ENCODE measurements at places on chromosomes 6 and 20.

DNA sequence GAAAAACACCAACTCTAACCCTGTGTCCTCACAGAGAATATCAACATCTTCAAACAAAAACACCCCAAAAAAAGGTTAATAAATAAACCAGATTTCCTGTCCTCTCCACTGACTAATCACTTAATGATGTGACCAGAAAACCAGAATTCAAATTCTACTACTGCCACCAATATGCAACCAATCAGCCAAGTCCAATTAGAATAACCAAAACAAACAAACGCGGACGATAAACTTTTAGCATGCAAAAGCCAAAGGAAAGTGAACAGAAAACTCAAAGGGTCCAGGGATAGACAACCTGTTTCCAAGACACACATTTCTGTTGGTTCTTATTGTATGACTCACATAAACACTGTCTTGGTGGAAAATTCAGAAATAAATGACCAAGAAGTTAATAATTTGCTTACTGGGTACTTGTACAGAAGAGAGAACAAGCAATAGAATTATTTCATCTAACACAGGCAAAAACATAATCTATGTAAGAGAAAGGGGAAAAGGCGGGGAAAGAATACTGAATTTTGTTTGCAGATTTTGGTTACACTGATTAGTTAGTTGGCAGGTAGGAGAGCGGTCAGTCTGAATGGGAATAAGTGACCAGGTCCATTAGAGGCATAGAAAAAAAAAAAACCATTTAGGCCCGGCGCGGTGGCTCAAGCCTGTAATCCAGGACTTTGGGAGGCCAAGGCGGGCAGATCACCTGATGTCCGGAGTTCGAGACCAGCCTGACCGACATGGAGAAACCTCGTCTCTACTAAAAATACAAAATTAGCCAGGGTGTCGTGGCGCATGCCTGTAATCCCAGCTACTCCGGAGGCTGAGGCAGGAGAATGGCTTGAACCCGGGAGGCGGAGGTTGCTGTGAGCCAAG is 34.1 kb downstream of the HFE start:
- DNase-seq: no peak

- DNase-seq: no peak
Measured at GRCh38 chr6:18997375-18997826, 610.3 kb downstream of the RNF144B start.

- DNase-seq: no peak
Measured at GRCh38 chr6:53112404-53112803, 36.2 kb downstream of the GCM1 start.

DNA sequence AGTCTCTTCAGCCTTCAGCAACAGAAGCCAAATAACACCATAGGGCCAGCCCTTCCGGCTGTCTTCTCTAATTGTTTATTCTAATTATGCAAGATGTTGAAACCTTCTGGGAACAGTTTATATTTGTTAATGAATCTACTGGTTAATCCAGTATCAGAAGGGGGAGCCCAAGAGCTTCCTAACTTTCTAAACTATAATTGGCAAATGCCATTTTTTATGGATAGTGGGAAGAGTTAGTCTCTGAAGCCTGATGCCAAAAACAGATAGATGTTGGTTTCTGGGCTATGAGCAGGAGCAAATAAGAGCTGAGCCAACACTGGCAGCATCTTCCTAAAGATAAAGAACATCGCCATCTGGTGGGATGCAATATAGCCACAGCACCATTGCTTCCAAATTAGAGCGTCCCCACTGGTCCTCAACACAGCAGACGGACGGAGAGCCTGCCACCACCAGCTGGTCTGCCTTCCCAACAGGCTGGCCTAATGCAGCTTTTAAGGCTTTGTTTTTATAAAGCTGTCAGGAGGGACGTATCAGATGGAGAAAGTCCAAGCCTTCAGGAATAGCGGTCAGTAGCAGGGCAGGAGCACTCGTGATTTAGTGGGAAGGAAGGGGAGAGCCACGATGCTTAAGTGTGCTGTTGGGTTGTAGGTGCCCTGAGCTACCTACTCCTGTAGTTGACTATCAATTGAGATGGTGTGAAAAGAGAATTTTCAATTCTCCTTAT is 118.8 kb downstream of the RALGAPA2 start:
- peak; percentile 6 for DNase-seq

DNA sequence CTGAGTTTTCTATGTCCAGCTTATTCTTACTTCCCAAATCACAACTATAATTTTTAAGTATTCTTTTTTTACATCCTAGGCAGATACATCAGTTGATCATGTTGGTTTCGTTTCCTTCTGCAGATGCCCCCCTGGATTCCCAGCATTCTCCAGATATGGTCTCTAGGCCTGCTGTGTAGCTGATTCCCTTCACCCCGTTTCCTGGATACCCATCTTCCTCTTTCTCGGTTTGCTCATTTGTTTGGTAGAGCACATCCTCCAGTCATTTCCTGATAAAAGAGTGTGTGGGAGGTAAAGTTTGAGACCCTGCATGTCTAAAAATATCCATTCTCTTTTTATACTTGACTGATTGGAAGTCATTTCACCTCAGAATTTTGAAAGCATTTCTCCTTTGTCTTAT is 66.4 kb downstream of the ANKS1A start:
- no peak for DNase-seq

DNA sequence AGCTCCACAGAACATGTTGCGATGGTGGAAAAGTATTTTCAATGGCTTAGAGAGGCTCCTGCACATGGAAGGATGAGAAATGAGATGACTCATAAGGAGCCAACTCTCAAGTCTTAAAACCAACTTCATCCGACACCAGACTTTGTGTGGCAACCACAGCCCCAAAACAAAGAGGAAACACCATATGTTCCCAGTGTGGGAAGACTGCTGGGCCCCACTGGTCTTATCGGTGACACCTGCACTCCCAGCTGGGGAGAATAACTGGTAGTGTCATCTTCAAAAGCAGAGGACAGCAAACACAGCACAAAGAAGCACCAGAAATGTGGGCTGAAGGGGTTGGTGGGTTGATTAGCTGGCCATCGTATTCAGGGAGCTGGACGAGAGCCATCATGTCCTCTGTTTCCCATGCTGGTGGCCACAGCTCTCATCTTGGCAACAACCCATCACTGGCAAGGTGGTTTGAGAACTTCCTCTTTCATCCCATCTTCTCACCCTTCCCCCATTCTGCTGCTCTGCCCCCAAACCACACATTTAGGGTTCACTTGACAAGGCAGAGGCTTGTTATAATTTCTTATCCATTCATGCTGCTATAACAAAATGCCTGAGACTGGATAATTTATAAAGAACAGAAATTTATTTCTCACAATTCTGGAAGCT is 46.0 kb upstream of the TASP1 start:
- no peak for DNase-seq

DNA sequence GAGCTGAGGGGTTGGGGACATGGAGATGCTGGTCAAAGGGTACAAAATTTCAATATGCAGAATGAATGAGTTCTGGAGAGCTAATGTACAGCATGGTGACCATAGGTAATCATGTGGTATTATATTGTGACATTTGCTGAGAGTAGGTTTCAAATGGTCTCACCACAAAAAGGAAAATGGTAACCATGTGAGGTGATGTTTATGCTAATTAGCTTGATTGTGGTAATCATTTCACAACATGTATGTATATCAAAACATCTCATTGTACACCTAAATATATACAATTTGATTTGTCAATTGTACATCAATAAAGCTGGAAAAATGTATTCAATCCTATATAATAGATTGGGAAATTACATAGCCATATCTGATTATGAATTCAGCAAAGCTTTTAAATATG is 29.5 kb upstream of the TMEM14A start:
- no peak for DNase-seq

GRCh38 chr6:33990061-33990541 is 155.8 kb downstream of the GRM4 start:
- no peak for DNase-seq

DNA sequence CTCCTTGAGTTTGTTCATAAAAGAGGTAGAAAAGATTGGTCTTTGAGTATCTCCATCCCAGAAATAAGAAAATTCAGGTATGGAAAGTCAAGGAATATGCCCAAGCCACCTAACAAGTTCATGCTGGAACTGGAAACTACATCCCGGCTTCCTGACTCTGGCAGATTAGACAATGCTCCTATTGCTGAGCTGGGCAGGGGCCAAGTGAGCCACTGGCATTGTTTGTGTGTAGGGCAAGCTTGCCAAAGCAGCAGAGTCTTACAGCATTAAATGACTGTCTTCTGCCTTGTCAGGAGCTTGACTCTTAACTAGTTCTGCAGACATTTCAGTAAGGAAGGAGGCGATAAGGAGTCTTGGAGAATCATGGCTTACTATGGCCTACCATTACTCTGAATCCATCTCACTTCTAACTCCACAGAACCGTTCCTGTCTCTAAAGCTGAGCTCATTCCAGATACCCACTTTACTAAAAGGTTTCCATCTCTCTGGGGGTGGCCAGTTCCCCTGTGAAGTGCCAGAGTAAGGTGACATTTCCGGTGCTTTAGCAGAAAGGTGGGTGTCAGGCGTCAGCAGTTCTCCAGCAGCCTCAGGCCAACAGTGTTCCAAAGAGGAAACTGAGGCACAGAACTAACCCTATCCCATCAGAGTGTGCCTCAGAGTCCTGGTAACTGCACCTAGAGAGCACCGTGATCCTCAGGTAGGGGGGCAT is 30.1 kb downstream of the PRDM1 start:
- no peak for DNase-seq

DNA sequence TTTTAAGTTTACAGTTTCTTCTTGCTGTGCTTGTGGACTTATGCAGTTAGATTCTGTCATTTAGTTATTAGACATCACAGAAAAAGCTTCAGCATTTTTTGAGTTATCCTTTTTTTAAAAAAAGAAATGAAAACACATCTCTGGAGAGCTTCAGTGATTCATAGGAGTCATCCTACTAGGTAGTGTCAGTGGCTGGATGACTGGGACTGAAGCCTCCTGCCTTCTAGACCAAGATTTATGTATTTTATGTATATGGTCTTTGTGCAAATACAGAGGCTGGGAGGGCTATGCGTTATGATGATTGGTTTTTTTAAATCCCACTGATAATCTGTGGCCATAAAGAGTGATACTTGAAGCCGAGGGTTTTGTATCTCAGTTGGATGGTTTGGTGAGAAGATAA is 125.9 kb upstream of the JAG1 start:
- DNase-seq: no peak

DNA sequence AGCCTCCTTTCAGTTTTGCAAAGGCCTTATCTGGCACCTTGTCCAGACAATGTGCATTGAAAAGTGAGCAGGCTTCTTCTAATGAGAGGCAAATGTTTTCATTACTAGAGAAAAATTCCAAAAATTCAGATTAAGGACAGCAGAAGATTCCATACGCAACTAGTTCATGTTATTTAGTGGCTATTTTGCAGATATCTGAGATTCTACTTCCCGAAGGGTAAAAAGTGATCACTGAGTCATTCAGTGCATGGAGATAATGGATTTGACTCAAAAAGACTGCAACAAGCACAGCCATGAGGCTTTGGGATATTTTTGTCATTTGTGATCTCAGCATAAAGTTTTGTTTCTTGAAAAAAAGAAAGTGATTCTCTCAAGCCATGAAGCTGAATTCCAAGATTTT is 29.9 kb downstream of the METTL24 start:
- no peak for DNase-seq

DNA sequence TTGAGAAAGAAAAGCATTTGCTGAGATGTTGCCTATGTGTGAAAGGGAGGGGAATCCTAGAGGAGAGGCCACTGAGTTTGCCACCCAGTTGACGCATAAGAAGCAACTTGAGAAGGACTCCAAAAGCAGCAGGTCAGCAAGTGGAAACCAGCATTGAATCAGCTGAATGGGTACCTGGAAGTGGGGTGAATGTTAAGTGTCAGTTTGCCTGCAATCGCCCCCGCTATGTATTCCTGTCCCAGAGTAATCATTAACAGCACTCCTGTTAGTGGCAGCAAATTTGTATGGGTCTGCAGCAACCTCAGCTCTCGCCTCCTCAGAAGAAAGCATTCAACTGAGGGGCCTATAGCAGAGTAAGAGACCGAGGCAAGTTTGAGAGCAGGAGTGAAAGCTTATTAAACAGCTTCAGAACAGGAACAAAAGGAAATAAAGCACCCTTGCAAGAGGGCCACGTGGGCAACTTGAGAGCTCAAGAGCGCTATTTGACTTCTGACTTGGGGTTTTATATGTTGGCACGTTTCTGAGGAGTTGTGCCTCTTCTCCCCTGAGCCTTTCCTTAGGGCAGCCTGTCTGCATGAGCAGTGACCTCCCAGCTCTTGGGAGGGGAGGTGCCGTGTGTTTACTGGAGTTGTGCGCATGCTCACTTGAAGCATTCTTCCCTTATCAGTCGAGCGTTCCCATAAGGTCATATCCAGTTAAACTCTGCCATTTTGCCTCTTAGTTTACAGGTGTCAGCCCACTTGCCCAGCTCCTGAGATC is 122.6 kb upstream of the PHACTR1 start:
- DNase-seq: no peak

DNA sequence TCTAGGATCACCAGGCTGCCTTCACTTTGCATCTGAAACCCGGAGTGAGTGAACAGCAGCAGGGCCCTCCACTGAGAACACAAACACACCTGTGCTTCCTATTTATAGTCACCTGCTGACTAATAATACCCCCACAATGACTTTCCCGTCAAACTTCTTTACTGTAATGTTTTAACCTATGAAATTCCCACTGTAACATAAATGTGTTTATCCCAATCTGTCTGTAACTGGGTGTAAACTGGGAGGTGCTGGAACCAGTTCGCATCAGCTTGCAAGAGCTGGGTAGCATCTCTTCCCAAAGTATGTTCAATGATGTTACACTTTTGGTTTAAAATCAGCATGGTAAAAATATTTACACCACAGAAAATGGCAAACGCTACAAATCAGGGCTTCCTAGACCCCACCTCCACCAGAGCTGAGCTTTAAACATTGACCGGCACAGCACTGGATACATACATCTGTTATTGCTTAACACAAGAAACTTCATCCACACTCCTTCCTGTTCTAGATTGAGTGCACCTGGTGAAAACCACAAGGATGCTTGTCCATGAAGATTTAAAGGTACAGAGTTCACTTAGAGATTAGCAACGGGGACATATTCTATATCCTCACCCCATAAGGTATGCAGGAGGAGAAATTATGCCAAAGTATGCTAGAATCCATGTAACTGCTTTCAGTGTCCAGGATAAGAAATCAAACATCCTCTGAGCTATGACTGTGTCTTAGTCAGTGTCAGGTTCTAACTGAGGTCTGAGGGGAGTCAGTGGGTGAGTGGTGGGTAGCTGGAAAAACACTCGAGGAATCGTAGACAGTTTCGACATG is 79.0 kb downstream of the ALDH8A1 start:
- no peak for DNase-seq

- DNase-seq: no peak
Measured at GRCh38 chr6:136306466-136306865, 16.8 kb upstream of the BCLAF1 start.

GRCh38 chr6:107644513-107644912 is 154.6 kb downstream of the SOBP start:
- DNase-seq: no peak

Measured in CD4-positive, alpha-beta T cell treated with Interleukin-2 at 100 ng/mL for 4 hours (primary cell).